ENCODE measurements at places on chromosomes 5 and 9. TPM values are rescaled to one million over a fixed set of nuclear protein-coding genes. Genes with fewer than 3 reads are reported as not detected.

DNA sequence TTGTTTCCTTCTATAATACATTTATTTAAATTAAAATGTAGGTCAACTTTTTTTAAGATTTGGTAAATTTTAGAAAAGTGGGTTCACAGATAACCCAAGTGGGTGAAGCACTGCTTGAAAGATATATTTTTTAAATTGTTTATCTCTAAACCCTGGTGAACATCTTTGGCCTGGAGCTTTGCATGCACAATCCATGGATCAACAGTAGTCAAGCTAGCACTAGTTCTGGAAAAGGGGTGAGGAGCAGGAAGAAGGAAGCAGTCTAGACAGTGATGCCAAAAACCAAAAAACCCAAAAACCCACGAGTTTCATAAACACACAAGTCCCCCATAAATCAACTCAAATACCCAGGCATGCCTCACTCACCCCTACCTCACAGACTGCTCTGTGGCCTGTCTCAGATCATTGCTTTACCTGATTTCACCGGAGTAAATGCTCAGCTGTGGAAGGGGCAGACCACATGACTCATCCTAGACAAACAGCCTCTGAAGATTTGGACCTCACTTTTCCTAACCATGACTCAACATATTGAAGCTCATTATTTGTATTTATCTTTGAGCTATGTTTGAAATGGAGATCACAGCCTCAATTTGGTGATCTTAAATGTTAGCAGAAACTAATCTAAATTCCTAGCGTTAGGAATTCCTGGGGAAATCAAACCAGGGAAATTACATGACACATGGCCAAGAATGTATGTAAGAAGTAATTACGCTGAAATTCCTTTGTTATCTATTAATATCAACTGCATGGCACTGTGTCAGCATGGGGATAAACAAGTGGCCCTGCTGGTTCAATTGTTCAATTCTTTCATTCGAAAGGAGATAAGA is 149.6 kb downstream of the ZNF608 start:
- no peak overlapping the region for H3K4me3 ChIP-seq
- H3K27me3 ChIP-seq: peaks cover 19% of the 10 kb centered on the region
- DNase-seq: no peak
- H3K36me3 ChIP-seq: no peaks in the 10 kb centered on the region
- no peak overlapping the region for H3K27ac ChIP-seq
- H3K4me1 ChIP-seq: no peaks in the 10 kb centered on the region

DNA sequence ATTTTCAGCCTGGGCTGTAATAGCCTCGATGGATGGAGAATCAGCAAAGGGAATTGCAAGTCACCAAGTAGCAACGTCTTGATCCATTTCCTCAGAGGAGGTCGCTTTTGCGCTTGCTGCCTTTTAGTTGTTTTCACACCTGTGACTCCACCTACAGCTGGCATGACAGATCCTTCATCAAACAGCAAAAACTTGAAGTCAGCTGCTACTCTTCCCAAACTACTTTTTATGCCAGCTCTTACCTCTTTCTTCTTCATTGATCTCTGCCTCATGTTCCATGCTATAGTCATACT is 107.7 kb downstream of the MAT2B start:
- H3K36me3 ChIP-seq: no peaks in the 10 kb centered on the region
- no peak overlapping the region for H3K27ac ChIP-seq
- H3K27me3 ChIP-seq: peaks cover 15% of the 10 kb centered on the region
- DNase-seq: no peak
- H3K4me3 ChIP-seq: no peak overlapping the region

GRCh38 chr9:29456940-29457339 is 1883.7 kb upstream of the C9orf72 start:
- H3K27me3 ChIP-seq: no peaks in the 10 kb centered on the region
- no peaks in the 10 kb centered on the region for H3K36me3 ChIP-seq
- no peak overlapping the region for H3K4me3 ChIP-seq

The AGPAT2 gene
- 19.2 TPM for total RNA-seq

GRCh38 chr9:122219856-122220672 is 8.7 kb downstream of the LHX6 start:
- peak overlapping the region; percentile 81 for H3K4me3 ChIP-seq
- H3K36me3 ChIP-seq: peaks cover 2% of the 10 kb centered on the region
- peaks cover 90% of the 10 kb centered on the region for H3K27me3 ChIP-seq
- peaks cover 29% of the 10 kb centered on the region for H3K4me1 ChIP-seq

The SLC6A7 gene
- total RNA-seq: not detected

GRCh38 chr5:122429545-122430318 is 117.7 kb downstream of the SNCAIP start:
- no peaks in the 10 kb centered on the region for H3K4me1 ChIP-seq
- H3K4me3 ChIP-seq: no peak overlapping the region
- no peak for DNase-seq

DNA sequence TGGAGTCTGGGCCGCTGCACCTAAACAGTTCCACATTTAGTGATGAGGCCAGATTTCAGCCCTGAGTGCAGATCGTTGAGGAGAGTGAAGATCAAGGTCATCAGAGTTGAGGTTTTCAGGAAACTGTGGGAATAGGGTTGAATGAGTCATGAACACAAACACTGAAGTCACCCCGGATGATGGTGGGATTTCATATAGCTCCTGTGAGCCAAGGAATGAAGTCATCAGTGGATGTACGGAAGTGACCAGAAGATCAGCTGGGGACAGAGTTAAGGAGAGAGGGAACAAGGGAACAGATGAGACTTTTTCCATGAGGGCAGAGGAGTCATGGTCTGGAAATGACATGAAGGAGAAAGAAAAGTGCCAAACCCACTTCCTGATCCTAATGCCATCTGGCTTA is 36.5 kb downstream of the PALM2AKAP2 start:
- H3K27ac ChIP-seq: no peak overlapping the region
- peaks cover 7% of the 10 kb centered on the region for H3K27me3 ChIP-seq
- H3K36me3 ChIP-seq: no peaks in the 10 kb centered on the region
- H3K4me3 ChIP-seq: no peak overlapping the region
- no peaks in the 10 kb centered on the region for H3K4me1 ChIP-seq

DNA sequence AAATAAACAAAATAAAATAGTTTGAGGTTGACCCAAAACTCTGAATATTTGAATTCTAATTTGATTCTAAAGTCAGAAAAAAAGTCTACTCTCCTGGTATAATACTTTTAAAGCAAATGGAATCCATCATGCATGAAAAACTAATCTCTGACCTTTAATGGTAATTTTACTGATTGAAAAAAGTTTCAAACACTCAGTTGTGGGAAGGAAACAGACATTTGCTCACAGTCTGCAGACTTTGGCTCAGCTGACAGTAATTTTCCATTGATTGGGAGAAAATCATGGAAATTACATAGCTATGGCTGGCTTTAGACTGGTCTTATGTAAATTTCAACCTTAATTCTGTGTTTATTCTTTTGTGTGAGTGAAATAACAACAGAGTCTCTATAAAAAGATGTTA is 574.3 kb downstream of the PDE4D start:
- no peak for DNase-seq
- peaks cover 7% of the 10 kb centered on the region for H3K27me3 ChIP-seq
- no peak overlapping the region for H3K4me3 ChIP-seq
- no peaks in the 10 kb centered on the region for H3K36me3 ChIP-seq
